ENCODE measurements at places on chromosomes 5 and 9. TPM values are rescaled to one million over a fixed set of nuclear protein-coding genes. Genes with fewer than 3 reads are reported as not detected.

DNA sequence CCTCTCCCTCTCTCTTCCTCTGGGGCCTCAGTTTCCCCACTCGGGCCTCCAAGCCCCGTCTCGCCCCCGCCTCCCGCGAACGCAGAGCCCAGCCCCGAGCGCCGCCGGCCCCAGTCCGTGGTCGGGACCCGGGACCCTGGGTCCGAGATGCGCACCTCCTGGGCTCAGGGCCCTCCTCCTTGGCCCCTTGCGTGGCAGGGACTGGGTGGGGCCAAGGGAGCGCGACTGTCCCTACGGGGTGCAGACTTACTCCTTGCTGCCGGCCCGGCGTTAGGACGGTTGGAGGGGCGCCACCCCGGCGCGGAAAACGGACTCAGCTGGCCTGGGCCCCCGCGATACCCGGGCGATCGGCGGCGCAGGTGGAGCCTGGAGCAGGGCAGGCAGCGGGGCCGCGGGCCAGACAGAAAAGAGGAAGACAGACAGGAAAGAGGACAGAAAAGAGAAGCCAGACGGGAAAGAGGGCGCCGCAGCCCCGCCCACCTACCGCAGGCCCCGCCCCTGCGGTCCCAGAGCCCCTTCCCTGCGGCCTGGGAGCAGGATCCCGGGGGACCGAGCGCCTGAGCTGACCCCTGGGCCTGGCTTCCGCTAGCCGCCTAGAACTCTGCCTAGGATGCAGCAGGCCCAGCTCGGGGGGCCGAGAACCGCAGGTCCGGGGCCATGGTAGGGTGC, at the start of gene GBGT1:
GBGT1 (minus strand) TSS at position 411 of the 669 bp plus-strand sequence. CDS start 1,502 bp downstream, outside the sequence.
- H3K4me1 ChIP-seq = no peaks in the 10 kb centered on the region
- DNase-seq = no peak
- peaks cover 3% of the 10 kb centered on the region for H3K36me3 ChIP-seq
- no peaks in the 10 kb centered on the region for H3K27me3 ChIP-seq
- peak within 1 kb of the TSS; percentile 75 for H3K27ac ChIP-seq

LCN15 gene
- 1.4 TPM for total RNA-seq

GRCh38 chr5:135486131-135487036, 34.2 kb upstream of the TIFAB start:
- H3K36me3 ChIP-seq = no peaks in the 10 kb centered on the region
- no peak for DNase-seq
- peaks cover 33% of the 10 kb centered on the region for H3K27me3 ChIP-seq
- H3K4me1 ChIP-seq = peaks cover 25% of the 10 kb centered on the region
- H3K4me3 ChIP-seq = no peak overlapping the region

DNA sequence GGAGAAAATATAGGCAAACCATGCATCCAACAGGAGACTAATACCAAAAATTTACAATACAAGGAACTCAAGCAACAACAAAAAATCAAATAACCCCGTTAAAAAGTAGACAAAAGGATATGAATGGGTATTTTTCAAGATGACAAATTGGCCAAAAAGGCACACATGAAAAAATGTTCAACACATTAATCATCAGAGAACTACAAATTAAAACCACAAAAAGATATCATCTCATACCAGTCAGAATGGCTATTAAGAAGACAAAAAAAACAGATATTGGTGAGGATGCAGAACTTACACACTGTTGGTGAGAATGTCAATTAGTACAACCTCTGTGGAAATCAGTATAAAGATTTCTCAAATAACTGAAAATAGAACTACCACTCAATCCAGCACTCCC, 35.0 kb downstream of the TEX10 start:
- H3K27me3 ChIP-seq = no peaks in the 10 kb centered on the region
- H3K27ac ChIP-seq = no peak overlapping the region
- no peak overlapping the region for H3K4me3 ChIP-seq
- DNase-seq = no peak

FBP2 gene
- total RNA-seq = not detected

- no peak overlapping the region for H3K4me3 ChIP-seq
- DNase-seq = no peak
- no peak overlapping the region for H3K27ac ChIP-seq
- no peaks in the 10 kb centered on the region for H3K27me3 ChIP-seq
Measured at GRCh38 chr5:145915970-145916638, 20.3 kb upstream of the SH3RF2 start.

TLX3 gene
- not detected for total RNA-seq

GRCh38 chr5:165630261-165630778, 2124.9 kb downstream of the MAT2B start:
- DNase-seq = peak; percentile 63
- H3K4me1 ChIP-seq = no peaks in the 10 kb centered on the region
- H3K4me3 ChIP-seq = no peak overlapping the region
- no peaks in the 10 kb centered on the region for H3K36me3 ChIP-seq

GRCh38 chr9:110936719-110937452, 101.4 kb downstream of the LPAR1 start:
- H3K27me3 ChIP-seq = no peaks in the 10 kb centered on the region
- H3K4me1 ChIP-seq = no peaks in the 10 kb centered on the region
- DNase-seq = no peak
- H3K4me3 ChIP-seq = no peak overlapping the region
- H3K27ac ChIP-seq = peak overlapping the region; percentile 45

GRCh38 chr5:95631991-95632675, 12.2 kb downstream of the GPR150 start:
- H3K27me3 ChIP-seq = no peaks in the 10 kb centered on the region
- H3K27ac ChIP-seq = no peak overlapping the region
- no peak overlapping the region for H3K4me3 ChIP-seq
- H3K4me1 ChIP-seq = peaks cover 11% of the 10 kb centered on the region
- no peak for DNase-seq

DNA sequence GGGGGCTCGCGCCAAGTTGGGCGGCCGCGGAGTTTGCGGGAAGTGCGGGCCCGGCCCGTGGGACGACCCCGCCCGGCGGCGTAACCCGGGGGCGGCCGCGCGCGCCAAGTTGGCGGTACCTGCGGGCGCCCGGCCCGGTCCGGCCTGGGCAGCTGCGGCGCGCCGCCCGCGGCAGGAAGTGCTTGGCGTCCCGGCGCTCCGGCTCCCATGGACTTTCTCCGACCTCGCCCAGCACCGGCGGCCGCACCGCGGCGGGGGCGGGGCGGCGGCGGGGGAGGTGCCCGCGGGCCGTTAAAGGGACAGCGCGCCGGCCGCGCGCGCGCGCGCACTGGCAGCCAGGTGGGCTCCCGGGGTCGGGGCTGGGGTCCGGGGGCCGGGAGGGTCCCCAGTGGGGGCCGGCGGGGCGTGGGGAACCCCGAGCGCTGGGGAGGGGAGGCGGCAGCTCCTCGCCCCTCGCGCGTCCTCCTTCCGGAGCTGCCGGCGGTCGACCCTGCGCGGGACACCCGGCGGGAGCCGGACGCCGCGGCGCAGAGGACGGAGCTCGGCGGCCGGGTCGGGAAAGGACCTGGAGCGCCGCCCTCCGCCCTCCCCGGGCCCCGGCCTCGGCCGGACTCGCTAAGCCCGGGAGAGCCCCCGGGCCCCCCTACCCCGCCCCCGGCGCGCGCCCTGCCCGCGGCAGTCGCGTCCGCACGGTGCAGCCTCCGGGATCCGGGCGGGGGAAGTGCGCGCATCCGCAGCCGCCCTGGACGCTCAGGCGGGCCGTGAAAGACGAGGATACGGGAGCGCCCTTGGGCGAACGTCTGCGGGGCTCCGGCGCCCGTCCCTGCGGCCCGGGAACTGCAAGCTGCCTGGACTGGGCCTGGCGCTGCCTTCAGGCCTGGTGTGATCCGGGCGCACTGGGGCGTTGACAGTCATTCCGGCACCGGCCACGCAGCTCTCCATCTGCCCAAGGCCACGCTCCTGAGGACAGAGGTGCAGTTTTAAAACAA, at the start of gene NACC2:
NACC2 (minus strand) TSS at position 220 of the 989 bp plus-strand sequence. CDS start 44,768 bp downstream, outside the sequence.
- H3K27me3 ChIP-seq = no peaks in the 10 kb centered on the region
- DNase-seq = no peak
- H3K27ac ChIP-seq = peak within 1 kb of the TSS; percentile 99
- H3K4me3 ChIP-seq = peak within 1 kb of the TSS; percentile 90
- H3K36me3 ChIP-seq = no peaks in the 10 kb centered on the region
- no peaks in the 10 kb centered on the region for H3K4me1 ChIP-seq

ZFP37 gene
- total RNA-seq = 2.2 TPM

SLC24A2 gene
- total RNA-seq = not detected

PALM2AKAP2 gene
- total RNA-seq = 61.1 TPM

- H3K36me3 ChIP-seq = no peaks in the 10 kb centered on the region
- H3K4me3 ChIP-seq = no peak overlapping the region
- H3K4me1 ChIP-seq = no peaks in the 10 kb centered on the region
- no peaks in the 10 kb centered on the region for H3K27me3 ChIP-seq
- DNase-seq = no peak
Measured at GRCh38 chr9:32554107-32554506, 1.7 kb upstream of the TOPORS start.

- H3K27ac ChIP-seq = no peak overlapping the region
Measured at GRCh38 chr9:78298046-78298765, 1.3 kb downstream of the PSAT1 start.

GRCh38 chr9:134346151-134346550, 19.9 kb downstream of the RXRA start:
- H3K4me1 ChIP-seq = peaks cover 100% of the 10 kb centered on the region
- H3K27ac ChIP-seq = no peak overlapping the region
- no peak for DNase-seq
- no peak overlapping the region for H3K4me3 ChIP-seq
- no peaks in the 10 kb centered on the region for H3K27me3 ChIP-seq

- H3K27me3 ChIP-seq = no peaks in the 10 kb centered on the region
- no peak overlapping the region for H3K27ac ChIP-seq
- DNase-seq = no peak
- no peak overlapping the region for H3K4me3 ChIP-seq
- no peaks in the 10 kb centered on the region for H3K4me1 ChIP-seq
Measured at GRCh38 chr5:56686337-56687195, 128.8 kb upstream of the MAP3K1 start.

SPATA31D4 gene
- not detected for total RNA-seq

DNA sequence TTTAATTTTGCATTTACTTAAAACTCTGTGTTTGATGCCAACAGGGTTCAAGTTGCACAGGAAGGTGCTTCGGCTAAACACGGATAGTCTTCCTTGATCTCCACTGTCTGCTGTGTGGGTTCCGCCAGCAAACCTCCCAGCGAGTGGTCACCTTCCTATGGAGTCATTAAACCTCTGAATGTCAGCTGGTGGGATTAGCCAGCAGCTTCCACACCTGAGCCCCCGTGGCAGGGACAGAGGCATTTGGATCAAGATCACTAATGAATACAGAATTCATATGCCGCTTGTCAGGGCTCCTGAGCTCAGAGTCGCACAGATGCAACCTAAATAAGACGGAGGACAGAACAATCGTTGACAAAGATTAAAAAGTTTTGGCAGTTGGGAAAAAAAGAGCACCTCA, 39.5 kb downstream of the PSMB7 start:
- no peaks in the 10 kb centered on the region for H3K36me3 ChIP-seq
- peaks cover 25% of the 10 kb centered on the region for H3K4me1 ChIP-seq
- DNase-seq = no peak
- no peak overlapping the region for H3K4me3 ChIP-seq

DNA sequence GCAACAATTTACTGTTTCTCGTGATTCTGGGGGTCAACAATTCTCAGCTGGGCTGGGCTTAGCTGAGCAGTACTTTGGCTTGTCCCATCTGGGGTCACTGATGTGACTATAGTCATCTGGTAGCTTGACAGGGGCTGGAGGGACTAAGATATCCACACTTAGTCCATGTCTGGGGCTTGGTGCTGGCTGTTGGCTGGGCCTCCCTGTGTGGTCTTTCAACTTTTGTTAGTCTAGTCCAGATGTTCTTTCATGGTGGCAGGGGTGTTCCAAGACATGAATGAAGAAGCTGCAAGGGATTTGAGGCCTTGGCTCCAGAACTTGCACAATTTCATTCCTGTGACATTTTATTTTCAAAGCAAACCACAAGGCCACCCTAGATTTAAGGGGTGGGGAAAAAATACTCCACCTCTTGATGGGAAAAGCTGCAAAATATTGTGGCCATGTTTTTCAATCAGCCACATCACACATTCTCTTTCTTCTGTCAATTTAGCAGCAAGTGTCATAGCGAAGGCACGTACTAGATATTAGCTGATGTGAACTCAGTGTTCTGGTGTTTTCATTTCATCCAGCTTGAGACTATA, 59.2 kb downstream of the TSSK1B start:
- no peak for DNase-seq
- H3K4me3 ChIP-seq = no peak overlapping the region
- no peaks in the 10 kb centered on the region for H3K4me1 ChIP-seq

- peaks cover 4% of the 10 kb centered on the region for H3K4me1 ChIP-seq
- H3K27me3 ChIP-seq = no peaks in the 10 kb centered on the region
- no peak overlapping the region for H3K27ac ChIP-seq
- no peak overlapping the region for H3K4me3 ChIP-seq
Measured at GRCh38 chr9:135711391-135711790, 9.4 kb downstream of the KCNT1 start.

GRCh38 chr5:125298258-125298657, 551.8 kb upstream of the ZNF608 start:
- H3K4me3 ChIP-seq = no peak overlapping the region
- no peaks in the 10 kb centered on the region for H3K27me3 ChIP-seq
- H3K27ac ChIP-seq = no peak overlapping the region

GRCh38 chr9:86481466-86481865, 127.3 kb upstream of the TUT7 start:
- H3K4me1 ChIP-seq = no peaks in the 10 kb centered on the region
- no peak overlapping the region for H3K27ac ChIP-seq
- H3K36me3 ChIP-seq = no peaks in the 10 kb centered on the region

- H3K4me1 ChIP-seq = peaks cover 19% of the 10 kb centered on the region
- no peak overlapping the region for H3K4me3 ChIP-seq
- H3K27ac ChIP-seq = no peak overlapping the region
- no peak for DNase-seq
- no peaks in the 10 kb centered on the region for H3K36me3 ChIP-seq
Measured at GRCh38 chr5:135402031-135402430, 3.0 kb upstream of the MACROH2A1 start.

DNA sequence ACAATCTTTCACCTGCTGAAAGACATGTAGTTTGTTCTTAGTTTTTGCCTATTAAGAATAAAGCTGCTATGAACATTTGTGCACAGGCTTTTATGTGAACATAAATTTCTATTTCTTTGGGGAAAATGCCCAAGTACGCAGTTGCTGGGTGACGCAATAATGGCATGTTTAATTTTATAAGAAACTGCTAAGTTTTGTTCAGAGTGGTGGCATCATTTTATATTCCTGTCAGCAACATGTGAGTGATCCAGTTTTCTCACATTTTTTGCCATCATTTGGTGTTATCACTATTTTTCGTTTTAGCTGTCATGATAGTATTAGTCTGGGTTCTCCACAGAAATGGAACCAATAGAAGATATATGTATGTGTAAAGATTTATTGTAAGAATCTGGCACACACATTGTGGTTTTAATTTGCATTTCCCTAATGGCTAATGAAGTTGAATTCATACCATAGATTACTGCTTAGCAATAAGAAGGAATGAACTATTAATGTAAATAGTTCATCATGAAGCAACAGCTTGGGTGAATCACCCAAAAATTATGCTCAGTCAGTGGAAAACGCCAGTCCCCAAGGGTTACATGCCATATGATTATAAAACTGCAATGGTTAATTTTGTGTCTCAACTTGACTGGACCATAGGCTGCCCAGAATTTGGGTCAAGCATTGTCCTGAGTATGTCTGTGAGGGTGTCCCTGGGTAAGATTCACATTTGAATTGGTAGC, 358.6 kb downstream of the MSX2 start:
- no peaks in the 10 kb centered on the region for H3K4me1 ChIP-seq
- no peak for DNase-seq
- H3K27ac ChIP-seq = no peak overlapping the region
- H3K36me3 ChIP-seq = no peaks in the 10 kb centered on the region
- no peak overlapping the region for H3K4me3 ChIP-seq

Measured in right atrium auricular region (tissue), 2 donors.